Hematopoietic multipotent progenitor cell treated with erythropoietin and hydrocortisone succinate and interleukin-3 and kit ligand, for 17 days (in vitro differentiated cells): ENCODE measurements at places on chromosomes 11 and 22.

- no peak for DNase-seq
Measured at GRCh38 chr11:834371-835316, 1.9 kb downstream of the CD151 start.

GRCh38 chr11:76805206-76805913 is 22.2 kb downstream of the TSKU start:
- no peak for DNase-seq

GRCh38 chr11:61971248-61972111 is 4.0 kb upstream of the FTH1 start:
- DNase-seq, result peak; percentile 97

DNA sequence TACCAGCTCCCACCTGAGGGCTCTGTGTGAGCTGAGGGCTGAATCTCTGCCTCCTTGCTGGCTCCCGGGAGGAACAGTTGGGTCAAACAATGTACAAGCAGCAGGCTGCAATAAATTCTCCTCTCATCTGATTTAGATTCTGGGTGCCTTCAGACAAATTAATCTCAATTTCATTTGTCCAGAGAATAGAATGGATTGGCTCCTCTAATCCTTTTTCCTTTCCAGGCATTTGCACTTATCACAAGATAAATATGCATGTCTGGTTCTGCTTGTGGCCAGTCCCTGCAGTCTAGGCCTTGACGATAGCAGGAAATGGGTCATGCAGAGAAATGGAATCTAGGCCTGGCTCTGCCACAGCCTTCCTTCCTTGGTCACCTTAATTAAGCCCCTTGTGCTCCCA is 28.7 kb downstream of the UPB1 start:
- DNase-seq, result no peak

DNA sequence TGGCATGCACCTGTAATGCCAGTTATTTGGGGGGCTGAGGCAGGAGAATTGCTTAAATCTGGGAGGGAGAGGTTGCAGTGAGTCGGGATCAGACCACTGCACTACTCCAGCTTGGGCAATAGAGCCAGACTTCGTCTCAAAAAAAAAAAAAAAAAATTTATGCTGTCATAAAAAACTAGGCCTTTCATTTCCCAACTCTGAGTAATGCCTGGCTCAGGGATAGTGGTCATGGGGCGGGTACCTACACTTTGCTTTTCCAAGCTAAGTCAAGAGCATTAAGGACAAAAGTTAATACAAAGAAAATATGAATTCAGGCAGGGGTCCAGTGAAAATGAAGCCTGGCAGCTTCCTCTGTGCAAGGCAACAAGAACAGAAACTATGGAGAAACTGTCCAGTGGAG is 16.3 kb downstream of the CPSF7 start:
- DNase-seq, result no peak

GRCh38 chr22:17789379-17790200 is 15.3 kb upstream of the BID start:
- DNase-seq, result no peak

GRCh38 chr22:17994424-17995108 is 29.8 kb downstream of the MICAL3 start:
- DNase-seq, result no peak

GRCh38 chr22:36385491-36386350 is 2.0 kb downstream of the MYH9 start:
- DNase-seq, result peak; percentile 15

DNA sequence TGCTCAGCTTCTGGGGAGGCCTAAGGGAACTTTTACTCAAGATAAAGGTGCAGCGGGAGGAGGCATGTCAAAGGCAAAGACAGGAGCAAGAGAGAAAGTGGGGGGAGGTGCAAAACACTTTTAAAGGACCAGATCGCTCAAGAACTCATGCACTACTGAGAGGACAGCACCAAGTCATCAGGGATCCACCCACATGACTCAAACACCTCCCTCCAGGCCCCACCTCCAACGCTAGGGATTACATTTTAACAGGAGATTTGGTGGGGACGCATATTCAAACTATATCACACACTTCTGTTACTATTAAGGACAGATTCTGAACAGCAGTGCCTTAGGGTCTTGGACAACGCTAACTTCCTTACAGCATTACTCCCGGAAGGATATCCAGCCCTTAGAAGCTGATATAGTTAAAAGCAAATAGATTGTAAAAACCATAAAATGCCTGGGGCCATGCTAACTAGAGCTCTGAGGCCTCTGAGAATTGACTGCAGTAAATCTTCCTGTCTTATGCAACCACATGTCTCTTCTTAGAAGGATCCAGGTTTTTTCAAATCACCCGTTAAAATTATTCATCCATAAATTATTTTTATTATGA is 16.7 kb upstream of the ZC3H12C start:
- DNase-seq, result no peak

DNA sequence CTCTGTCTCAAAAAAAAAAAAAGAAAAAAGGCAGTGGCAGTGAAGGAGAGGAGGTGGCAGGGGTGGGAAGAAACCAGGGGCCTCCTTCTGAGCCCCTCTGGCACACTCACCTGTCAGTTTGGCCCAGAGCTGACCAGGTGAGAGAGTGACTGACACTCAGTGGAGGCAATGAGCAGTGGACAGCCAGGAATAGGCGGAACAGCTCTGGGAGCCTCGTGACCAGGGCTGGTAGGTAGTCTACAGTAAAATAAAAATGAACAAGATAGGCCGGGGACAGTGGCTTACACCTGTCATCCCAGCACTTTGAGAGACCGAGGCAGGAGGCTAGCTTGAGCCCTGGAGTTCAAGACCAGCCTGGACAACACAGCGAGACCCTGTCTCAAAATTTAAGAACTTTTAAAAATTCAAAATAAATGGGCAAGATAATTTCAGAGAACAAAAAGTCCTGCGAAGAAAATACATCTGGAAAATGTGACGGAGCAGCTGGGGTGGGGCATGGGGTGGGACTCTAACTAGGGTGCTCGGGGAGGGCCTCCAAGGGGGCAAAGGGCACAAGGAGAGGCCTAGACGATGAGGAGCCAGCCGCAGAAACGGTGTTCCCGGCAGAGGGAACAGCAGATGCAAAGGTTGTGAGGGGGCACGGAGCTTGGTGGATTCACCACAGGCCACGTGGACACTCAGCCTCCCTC is 3.8 kb upstream of the PDXP start:
- DNase-seq, result no peak

- no peak for DNase-seq
Measured at GRCh38 chr11:94199136-94200130, 70.8 kb downstream of the PANX1 start.

- peak; percentile 35 for DNase-seq
Measured at GRCh38 chr11:22828373-22828772, 1.2 kb downstream of the SVIP start.

GRCh38 chr11:10716543-10717259 is 23.1 kb upstream of the IRAG1 start:
- DNase-seq, result no peak

GRCh38 chr22:49755631-49756001 is 72.1 kb downstream of the BRD1 start:
- DNase-seq, result peak; percentile 71

GRCh38 chr11:102577182-102577581 is 46.6 kb upstream of the MMP7 start:
- no peak for DNase-seq

- no peak for DNase-seq
Measured at GRCh38 chr11:102843489-102843888, at the start of gene MMP3. TSS of gene MMP3 (minus strand) at chr11:102843609. CDS start at chr11:102843546, 63 bp downstream.

DNA sequence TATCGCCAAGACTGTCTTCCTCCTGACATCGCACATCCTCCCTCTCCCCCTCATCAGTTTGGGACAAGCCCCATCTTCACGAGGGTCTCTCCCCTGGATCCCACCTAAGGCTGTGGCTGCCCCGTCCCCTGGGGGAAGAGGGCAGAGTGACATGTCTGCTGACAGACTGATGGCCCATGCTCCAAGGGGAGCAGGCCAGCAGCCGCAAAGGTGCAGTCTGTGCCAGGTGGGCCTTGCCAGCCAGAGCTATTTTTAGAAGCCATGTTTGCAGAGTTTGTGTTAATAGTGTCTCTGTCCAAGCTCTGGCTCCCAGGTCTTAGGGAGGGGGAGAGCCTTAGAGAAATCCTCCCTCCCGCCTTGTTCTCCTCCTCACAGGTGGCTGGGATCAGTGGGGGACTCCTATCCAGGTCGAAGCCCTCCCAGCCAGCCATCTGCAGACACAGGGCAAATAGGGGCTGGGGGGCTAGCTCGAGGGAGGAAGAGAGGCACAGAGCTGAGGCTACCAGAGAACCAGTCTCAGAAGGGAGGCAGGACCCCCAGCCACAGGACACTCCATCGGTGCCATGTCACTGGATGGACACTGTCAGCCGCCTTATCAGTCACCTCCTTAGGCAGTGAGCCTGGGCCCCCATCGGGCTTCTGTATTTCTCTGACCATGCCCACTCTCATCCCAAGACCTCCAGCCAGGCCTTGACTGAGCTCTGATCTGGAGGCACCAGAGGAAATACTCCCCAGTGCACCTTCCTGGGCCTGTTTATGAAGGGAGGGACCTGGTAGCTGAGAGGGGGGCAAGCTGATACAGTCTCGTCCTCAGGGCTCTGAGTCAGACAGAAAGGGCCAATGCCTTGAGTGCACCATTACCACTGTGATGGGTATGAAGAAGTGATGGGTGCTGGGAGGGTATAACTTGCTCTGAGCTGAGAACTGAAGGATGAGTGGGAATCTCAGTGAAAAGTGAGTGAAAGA is 49.3 kb downstream of the CHRDL2 start:
- no peak for DNase-seq

DNA sequence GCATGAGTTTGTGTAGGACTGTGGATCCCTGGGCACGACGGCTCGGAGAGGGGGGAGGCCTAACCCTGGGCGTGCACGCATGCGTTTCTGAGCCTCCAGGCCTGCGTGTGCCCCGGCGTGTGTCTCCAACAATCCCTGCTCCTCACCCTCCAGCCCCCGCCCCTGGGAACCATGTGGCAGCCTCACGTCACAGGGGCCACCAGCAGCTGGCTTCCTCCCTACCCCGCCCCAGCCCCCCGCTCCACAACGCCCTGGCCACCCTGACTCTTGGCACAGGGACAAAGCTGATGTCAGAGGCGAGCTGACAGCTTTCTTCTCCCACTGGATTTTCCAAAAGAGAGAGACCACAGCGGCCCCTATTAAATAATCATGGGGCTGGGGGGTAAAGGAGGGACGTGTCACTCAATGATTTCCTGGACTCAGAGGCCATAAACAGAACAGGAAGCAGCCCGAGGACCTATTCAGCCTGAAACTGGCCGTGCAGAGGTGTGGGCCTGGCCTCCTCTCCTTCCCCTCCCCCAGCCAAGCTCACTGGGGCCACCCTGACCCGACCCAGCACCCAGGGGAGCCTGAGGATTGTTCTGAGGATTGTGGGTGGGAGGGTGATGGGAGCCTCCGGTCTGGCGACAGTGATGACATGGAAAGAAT is 6.8 kb upstream of the LIF start:
- no peak for DNase-seq

DNA sequence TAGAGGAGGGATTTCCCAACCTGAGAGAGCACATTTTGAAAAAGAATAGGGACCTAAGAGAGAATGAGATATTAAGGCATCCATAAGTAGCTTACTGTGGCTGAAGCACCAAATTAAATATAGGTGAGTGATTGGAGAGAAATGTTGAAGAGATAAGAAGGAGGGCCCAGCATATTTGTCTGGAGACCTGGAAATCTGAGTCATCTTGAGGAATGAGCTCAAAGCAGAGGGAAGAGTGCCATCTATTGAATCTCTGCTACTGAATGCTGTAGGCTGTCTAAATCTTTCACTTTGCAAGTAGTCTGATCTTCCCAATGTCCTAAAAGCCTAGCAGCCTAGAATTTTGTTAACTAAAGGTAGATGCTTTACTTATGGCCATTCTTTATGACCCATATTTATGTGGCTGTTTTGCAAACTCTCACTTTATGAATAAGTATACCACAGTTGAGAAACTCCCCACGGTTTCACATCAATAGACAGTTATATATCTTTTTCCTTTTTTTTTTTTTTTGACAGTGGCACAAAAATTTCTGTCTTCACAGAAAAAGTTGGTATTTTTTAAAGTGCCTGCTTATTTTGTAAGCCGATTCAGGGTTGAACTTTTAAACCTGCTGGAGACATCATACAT is 2093.5 kb downstream of the LRRC4C start:
- no peak for DNase-seq

GRCh38 chr22:35742342-35743100 is 24.8 kb downstream of the APOL5 start:
- peak; percentile 44 for DNase-seq

GRCh38 chr11:69640260-69640994 is 529 bp upstream of the CCND1 start:
- DNase-seq, result no peak

DNA sequence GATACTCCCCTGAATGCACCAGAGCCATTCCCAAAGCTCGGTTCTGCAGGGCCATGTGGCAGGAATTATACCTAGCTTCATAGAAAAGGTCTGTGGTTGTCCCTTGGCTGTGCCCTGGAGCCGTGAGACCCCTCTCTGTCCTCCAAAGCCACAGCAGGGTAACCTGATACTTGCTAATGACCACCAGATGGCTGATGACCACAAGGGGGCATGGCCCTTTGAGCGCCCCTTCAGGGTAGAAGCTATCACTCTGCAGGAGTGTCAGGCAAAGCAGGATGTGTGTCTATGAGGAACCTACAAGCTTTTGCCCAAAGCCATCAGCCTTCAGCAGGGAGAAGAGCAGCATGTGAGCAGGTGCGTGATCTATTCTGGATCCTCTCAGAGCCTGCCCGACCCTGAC is 95.3 kb downstream of the NTM start:
- DNase-seq, result no peak

- no peak for DNase-seq
Measured at GRCh38 chr11:66313321-66314185, 3.3 kb downstream of the CD248 start.

GRCh38 chr11:117997823-117998579 is 11.8 kb downstream of the IL10RA start:
- no peak for DNase-seq

GRCh38 chr11:70250876-70251658 is 19.4 kb upstream of the PPFIA1 start:
- no peak for DNase-seq

- no peak for DNase-seq
Measured at GRCh38 chr11:129457321-129457720, 81.7 kb downstream of the BARX2 start.

GRCh38 chr11:75689863-75690609 is 21.2 kb upstream of the MAP6 start:
- no peak for DNase-seq
